ENCODE measurements at places on chromosomes 1 and 21.

DNA sequence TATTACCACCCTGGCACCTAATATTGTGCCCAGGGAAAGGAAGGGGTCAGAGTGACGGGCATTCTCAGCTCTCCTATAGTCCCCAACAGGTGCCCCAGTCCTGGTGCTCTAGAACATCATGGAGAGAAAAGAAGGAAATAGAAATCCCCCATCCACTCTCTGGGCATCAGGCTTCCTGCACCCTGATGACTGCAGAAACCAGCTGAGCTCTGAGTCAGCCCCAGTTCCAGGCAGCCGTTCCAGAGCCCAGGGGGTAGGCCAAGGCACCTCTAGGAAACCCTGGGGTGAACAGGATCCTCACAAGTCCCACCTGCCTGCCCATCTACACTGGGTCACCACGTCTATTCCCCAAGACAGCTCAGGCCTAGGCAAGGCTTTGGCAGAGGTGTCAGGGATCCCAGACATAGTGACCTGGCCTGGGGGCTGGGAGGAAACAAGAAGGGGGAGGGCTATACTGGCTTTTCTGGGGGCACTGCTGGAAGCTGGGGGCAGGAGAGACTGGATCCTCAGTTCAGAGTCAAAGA is 709 bp downstream of the NECTIN4 start:
- no peak for DNase-seq

GRCh38 chr1:35298464-35298863 is 30.0 kb downstream of the ZMYM4 start:
- DNase-seq, result peak; percentile 39

DNA sequence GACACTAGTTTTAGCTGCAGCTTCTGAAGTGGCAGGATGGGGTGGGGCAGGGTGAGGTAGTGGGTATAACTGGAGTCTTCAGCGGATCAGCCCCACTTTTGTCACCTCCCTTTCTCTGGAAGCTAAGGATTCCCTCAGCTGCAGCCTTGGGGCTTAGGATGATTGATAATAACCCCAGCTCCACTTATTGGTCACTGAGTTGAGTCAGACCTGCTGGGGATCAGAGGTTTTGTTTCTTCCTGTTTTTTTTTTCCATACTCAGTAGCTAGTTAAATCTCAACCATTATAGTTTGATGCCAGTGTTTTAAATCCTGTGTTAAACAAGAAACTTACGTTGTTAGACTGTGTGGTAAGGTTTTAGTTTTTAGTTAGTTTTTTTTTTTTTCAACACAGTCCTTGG is 57.2 kb downstream of the LAMC1 start:
- no peak for DNase-seq

DNA sequence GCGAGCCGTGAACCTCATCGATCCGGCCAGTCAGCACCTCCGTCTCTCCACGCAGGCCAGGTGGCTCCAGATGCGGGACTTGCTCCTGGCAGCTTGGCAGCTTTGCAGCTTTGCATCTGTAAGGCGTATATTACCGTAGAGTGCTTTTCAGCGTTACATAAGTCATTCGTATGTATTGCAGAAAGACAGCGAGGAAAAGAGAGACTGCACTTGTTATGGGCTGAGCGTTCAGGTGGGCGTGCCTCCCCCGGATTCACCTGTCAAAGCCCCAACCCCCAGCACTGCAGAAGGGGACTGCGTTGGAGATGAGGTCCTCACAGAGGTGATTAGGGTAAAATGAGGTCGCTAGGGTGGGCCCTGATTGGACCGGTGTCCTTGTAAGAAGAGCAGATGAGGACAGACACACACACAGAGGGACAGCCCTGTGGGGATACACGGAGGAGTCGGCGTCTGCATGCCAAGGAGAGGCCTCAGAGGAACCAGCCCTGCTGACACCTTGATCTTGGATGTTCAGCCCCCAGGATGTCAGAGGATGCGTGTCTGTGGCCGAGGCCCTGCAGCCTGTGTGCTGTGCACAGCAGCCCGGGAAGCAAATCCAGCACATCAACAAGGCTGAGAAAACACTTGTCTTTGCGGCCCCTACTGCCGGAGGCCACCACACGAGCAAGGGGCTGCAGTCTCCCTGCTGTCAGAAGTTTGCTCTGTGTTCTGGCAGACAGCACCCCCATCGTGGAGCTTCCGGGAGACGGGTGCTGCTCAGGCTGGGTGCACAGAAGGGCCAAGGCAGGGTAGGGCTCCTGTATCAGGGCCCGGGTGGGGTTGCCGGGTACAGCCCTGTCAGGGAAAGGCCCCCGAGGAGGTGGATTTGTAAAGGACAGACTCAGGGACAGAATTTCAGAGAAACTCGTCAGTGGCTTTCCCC is 10.9 kb upstream of the AGPAT3 start:
- no peak for DNase-seq

DNA sequence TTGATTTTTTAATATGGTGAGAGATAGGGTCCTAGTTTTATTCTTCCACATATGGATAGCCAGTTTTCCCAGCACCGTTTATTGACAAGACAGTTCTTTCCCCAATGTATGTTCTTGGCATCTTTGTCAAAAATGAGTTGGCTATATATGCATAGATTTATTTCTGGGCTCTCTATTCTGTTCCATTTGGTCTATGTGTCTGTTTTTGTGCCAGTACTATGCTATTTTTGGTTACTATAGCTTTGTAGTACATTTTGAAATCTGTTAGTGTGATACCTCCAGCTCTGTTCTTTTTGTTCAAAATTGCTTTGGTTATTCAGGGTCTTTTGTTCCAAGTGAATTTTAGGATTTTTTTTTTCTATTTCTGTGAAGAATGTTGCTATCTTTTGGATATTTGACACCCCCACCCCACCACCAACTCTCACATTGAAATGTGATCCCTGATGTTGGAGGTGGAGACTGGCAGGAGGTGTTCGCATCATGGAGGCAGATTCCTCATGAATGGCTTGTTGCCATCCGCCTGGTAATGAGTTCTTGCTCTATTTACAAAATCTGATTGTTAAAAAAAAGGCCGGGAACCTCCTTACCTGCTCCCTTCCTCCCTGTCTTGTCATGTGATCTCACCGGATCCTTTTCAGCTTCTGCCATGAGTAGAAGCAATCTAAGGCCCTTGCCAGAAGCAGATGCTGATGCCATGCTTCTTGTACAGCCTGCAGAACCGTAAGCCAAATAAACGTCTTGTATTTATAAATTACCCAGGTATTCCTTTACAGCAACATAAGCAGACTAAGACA is 54.8 kb upstream of the KRTAP19-8 start:
- no peak for DNase-seq

GRCh38 chr1:231411036-231411531 is 11.0 kb downstream of the EGLN1 start:
- DNase-seq, result no peak

GRCh38 chr21:36698385-36698980 is 432 bp upstream of the SIM2 start:
- DNase-seq, result no peak

- peak; percentile 8 for DNase-seq
Measured at GRCh38 chr1:181784039-181784683, 277.4 kb downstream of the ZNF648 start.

GRCh38 chr1:239647045-239647444 is 260.7 kb downstream of the CHRM3 start:
- no peak for DNase-seq

DNA sequence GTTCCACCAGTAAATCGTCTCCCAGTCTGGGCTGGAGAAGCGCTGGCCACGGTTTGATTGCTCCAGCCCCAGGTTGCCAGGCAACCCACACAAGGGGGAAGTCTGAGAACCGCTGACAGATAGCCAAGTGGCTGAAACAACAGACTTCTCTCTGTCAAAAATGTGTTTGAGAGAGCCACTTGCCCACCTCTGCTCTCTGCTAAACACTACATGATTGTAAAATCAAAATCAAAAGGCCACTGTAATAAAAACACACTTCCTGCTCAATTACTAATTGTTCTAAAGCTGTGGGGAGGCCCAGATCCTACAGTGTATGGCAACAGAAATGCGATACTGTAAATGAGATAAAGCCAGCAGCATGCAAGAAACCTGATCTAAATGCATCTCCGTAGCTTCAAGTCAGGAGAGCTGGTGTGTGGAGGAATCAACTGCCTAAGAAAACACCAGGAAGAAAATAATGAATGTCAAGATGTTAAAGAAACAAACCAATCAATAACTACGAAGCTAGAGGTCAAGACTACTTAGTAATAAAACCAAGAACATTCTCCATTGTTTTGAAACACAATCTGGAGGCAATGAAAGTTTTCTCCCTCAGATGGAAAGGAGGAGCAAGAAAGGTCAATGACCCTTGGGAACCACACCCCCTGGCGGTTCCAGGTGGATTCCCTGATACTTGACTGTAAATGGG is 121.2 kb downstream of the SLC45A1 start:
- DNase-seq, result peak; percentile 80

DNA sequence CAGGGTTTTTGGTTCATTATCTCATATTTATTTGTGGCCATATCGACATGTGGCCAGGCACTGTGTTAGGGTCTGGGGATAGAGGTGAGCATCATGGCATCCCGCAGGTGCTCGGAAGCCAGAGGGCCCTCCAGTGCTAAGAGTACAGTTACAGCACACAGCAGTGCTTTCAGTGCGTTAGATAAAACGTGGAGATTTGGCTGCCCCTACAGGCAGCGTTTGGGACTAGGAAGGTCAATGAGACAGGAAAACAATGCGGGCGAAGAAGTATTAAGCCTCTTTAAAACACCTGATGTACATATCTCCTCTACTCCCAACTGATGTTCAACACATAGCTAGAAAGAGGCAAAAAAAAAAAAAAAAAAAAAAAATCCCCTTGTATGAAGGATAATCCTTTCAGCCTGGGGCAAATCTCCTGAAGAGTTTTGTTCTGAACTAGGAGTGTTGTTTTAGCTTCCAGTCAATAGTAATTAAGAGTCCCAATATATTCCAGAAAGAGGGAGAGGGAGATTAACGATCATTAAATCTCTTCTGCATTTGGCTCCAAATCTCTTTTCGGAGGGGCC is 80.1 kb downstream of the CAPZB start:
- peak; percentile 29 for DNase-seq

- no peak for DNase-seq
Measured at GRCh38 chr1:53025034-53025768, 36.8 kb upstream of the PODN start.

- no peak for DNase-seq
Measured at GRCh38 chr1:192876633-192877032, 67.8 kb downstream of the RGS2 start.

DNA sequence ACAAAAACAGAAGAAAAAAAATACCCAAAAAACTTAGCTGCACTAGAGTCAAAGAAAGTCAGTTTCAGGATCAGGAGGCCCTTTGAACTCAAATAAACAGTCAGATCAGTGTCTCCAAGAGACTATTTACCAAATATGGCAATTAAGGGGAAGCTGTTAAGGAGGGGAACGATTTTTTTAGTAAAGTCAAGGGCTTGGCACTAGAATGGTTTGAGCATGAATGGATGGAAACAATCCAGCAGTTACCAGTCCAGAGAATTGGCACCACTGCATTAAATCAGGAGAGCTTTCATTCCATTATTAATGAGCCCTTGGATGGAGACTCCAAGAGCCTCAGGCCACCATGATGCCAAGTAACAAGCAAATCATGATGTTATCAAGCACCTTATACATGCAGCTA is 7.2 kb downstream of the TRAPPC3 start:
- peak; percentile 39 for DNase-seq

DNA sequence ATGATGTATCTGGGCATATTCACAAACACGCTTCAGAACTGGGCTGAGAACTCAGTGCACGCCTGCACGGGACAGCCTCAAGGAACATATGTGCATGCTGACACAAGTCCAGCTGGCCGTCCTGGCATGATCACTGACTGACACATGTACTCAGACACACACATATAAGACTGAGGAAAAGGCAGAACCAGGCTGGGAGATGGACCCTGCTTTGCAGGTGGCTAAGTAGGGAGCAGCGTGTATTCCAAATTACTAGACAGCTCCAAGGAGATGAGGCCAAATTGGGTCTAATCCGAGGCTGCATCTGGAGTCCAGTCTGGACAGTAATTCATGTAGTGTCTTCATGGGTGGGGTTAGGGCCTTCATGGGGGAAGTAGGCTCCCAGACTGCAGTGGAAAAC is 41.4 kb upstream of the GJB5 start:
- no peak for DNase-seq

DNA sequence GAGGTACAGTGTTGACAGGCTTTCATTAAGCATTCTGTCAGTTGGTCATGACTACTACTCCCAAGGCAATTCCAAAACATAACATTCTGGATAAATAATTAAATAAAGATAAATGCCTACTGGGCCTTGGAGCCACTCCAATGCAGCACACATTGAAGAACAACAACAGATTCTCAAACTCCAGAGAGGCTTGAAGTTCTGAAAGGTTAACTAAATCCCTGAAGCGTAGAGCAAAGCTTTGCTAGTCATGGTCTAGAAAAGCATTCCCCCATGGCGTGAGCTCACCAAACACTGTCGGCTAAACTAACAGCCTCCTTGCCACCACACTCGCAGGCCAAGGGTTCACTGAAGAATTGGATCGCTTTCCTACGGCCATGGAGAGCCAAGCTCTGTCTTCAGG is 268.0 kb downstream of the ATG4C start:
- no peak for DNase-seq

DNA sequence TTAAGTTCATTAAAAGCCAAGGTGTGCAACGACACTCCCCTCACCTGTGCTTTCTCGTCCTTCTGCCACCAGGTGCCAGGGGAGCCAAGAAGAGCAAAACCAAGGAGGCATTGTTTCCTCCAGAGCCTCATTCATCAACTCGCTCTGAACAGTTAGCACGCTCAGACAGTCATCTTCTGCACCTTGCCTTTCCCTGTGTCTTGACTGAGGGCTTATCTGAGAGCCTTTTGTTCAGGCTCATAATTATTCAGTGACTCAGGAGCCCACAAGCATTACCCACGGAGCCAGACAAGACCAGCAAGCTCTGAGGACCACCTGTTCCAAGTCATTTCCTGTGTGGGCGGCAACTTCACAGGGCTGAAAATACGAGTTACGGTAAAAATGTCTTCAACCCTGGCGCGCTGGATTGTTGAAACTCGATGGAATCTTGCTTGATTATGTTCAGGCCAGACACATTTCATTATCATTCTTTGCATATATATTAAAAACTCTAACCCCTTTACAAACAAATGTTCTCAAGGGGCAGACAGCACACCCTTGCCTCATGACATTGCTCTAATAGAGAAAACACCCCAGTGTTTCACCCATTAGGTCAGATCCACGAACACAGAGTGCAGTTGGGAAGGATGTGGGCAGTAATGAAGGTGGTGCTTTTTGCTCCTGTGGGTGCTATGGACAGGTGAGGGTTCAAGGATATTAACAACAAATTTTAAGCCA is 89.7 kb upstream of the RUNX1 start:
- DNase-seq, result no peak

DNA sequence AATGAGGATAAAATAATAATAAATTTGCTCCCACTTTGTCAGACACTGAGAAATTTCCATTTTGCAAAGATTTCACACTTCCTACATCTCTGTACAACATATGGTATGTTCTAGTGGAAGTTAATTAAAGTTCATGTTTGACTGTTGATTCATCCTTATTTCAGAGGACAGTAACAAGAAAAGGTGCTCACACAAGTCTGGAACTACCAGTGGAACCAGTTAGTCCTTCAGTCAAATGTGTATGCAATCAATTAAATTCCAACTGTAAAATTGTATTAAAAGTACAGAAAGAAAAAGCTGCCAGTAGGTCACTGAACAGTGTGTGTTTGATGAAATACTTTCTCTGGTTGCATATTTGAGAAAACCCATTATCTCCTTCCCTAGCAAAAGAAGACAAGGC is 496.0 kb upstream of the PKN2 start:
- no peak for DNase-seq

- DNase-seq, result no peak
Measured at GRCh38 chr21:15446223-15446622, 283.6 kb upstream of the USP25 start.

Data from midbrain (tissue), 1 donor.